AG04450 (cell line): ENCODE measurements at places on chromosomes 2 and 18.

GRCh38 chr2:191255271-191255670, 10.1 kb downstream of the MYO1B start:
- no peak for DNase-seq

- DNase-seq = no peak
Observed at GRCh38 chr2:167943897-167944296, 303.5 kb downstream of the STK39 start.

- no peak for DNase-seq
Observed at GRCh38 chr2:227082286-227082685, 81.7 kb downstream of the COL4A4 start.

DNA sequence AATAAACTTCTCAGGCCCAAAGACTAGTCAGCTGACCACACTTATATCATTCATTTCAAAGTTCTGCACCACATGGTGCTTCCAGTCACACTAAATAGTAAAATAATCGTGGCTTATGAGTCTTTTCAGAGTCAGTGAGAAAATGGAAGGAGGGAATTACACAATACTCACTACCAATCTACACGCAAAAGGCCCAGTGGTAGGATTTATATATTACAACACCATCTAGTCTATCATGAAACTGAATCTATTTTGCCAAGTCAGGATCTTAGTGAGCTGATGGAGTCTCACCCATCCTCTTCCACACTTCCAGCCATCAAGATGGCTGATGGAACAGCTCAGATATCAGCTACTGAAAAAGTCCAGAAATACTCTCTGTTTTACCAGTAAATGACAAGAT, 21.9 kb downstream of the INO80D start:
- no peak for DNase-seq

DNA sequence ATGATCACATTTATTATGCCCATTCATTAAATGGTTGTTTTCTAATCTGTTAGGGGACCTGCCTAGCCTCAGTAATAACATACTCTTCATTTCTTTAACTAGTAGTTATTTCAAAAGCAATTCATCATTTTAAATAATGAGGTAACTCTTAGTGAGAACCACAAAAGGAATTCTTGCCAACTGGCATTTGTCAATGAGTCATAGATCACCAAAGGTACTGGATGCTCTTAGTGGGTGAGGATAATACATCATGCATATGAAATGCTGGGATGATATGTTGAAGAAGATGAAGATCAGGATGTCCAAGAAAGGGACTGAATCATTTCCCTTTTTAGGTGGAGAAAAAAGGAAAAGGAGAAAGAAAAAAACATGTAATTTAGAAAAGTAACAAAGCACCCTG, 826.2 kb upstream of the DDX18 start:
- DNase-seq = no peak

GRCh38 chr2:25960396-25960795, 21.9 kb downstream of the KIF3C start:
- DNase-seq = no peak

- DNase-seq = no peak
Observed at GRCh38 chr2:182615036-182615435, 101.0 kb upstream of the DNAJC10 start.

DNA sequence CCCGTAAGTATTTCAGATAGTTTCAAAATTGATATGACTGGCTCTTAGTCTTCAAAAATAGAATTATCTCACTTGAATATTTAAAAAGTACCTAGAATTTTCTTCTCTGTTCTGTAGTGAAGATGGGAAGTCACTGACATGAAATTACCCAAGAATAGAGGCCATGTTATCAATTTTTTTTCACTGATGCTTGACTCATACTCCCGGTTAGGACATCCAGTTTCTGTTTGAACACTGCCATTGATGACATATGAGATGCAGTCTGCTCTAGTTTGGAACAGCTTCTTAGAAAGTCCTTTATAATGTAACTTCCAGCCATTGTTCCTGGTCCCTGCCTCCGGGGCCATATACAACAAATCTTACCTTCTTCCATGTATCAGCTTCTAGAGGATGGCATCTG, 26.0 kb downstream of the MAP3K20 start:
- no peak for DNase-seq

DNA sequence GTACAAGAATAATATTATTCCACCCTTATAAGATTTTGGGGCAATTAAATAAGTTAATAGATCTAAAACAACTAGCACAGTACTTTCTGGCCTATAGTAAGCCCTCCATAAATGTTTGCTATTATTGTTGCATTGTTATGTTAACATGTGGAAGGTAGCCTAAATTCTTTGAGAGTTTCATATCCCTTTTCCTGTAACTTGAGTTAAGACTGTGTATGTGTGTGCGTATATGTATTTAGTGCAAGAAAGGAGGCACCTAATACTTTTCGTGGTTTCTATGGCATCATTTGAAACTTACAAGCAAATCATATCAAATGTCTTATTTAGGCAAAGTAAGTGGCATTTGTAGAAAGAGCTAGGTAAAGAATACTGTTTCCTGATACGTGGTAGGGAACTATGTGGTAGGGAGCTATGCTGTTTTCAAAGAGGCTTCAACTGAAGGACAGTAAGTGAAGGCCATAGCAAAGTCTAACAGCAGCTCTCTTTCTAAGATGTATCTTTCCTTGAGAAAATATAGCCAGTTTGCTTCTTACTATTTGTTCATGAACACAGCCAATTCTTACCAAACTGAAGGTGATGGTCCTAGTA, 36.8 kb upstream of the C2orf74 start:
- no peak for DNase-seq

DNA sequence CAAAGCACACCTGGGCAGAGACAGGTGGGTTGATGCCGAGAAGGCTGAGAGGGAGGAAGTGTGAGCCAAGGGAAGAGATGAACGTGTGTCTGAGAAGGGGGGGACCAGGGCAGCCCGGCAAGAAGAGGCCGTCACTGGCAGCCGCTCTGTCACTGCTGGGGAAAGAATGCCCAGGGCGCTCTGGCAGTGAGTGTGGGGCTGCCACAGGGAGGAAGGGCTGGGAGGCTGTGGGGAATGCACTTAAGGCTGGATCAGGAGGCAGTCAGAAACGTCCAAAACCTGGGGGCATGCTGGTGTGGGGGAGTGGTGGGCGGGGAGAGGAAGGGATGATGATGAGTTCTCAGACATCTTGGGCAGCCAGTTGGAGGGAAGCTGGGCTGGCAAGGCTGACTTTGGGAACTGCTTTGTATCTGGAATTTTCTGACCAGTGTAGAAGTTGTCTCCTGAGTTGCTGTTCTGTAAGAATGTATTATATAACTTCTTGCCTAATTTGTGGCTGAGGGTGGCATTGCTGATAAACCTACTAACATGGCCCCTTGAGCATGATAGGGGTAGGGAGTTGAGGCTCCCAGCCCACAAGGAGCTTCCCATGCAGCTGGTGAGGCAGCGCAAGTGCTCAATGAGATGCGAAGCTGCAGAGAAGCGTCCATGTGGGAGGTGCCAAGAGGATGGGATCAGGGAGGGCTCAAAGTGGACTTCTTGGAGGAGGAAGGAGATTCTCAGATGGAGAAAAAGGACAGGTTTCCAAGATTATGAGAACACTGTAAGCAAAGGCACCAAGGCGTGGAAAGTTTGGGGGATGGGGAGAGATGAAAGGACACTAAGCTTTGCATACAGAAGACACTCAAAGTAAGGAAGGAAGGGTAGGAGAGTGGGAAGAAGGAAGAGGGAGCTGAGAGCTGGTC, 185.1 kb upstream of the HAAO start:
- DNase-seq = no peak

GRCh38 chr2:240561325-240561971, 1.3 kb downstream of the DUSP28 start:
- DNase-seq = no peak

- no peak for DNase-seq
Observed at GRCh38 chr2:94776036-94776435, 95.2 kb upstream of the TEKT4 start.

GRCh38 chr2:70728128-70728527, 39.9 kb downstream of the ADD2 start:
- no peak for DNase-seq

- no peak for DNase-seq
Observed at GRCh38 chr18:25134861-25135260, 217.1 kb downstream of the ZNF521 start.

GRCh38 chr18:35689728-35690127, 108.2 kb downstream of the GALNT1 start:
- DNase-seq = no peak

DNA sequence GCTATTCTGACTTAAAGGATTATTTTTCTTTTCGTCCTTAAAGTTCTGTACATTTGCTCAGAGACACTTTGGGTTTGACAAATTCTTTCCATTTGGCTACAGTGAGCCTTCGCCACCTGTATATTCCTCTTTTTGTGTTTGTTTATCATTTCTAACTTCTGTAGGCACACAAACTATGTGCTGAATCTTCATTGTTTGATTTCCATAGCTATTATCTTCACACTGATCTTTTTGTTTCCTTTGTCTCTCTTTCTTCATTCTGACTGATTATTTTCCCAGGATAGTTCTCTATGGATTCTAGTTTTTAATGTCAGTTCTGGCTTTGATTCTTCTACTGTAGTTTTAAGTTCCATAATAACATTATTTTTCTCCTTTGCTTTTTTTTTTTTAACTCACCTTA, 350.2 kb downstream of the ZNF521 start:
- DNase-seq = no peak
